HFFc6 (cell line): ENCODE measurements at places on chromosomes 6 and 20. TPM values are rescaled to one million over a fixed set of nuclear protein-coding genes. Genes with fewer than 3 reads are reported as not detected.

DNA sequence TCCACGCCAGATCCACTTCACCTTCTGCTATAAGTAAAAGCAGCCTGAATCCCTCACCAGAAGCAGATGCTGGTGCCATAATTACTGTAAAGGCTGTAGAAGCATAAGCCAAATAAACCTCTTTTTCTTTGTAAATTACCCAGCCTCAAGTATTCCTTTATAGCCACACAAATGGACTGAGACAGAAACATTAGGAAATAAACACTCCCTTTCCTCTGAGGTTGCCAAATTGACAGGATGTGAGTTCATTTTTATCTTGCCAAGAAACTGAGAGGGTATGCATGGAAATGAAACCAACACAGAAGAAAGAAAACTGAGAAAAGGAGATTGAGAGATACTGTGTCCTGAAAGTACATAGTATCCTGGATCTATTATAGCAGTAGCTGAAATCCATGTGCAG lies 481.2 kb downstream of the HAO1 start:
- DNase-seq, result no peak

The TSPO2 gene
- not detected in 3 replicates for total RNA-seq

The TMEM200A gene
- total RNA-seq, result 72.7 and 107 TPM in 2 replicates

The CPXM1 gene
- total RNA-seq, result not detected in 3 replicates

- no peak for DNase-seq
Measured at GRCh38 chr20:51337126-51337805, 205.3 kb downstream of the NFATC2 start.

DNA sequence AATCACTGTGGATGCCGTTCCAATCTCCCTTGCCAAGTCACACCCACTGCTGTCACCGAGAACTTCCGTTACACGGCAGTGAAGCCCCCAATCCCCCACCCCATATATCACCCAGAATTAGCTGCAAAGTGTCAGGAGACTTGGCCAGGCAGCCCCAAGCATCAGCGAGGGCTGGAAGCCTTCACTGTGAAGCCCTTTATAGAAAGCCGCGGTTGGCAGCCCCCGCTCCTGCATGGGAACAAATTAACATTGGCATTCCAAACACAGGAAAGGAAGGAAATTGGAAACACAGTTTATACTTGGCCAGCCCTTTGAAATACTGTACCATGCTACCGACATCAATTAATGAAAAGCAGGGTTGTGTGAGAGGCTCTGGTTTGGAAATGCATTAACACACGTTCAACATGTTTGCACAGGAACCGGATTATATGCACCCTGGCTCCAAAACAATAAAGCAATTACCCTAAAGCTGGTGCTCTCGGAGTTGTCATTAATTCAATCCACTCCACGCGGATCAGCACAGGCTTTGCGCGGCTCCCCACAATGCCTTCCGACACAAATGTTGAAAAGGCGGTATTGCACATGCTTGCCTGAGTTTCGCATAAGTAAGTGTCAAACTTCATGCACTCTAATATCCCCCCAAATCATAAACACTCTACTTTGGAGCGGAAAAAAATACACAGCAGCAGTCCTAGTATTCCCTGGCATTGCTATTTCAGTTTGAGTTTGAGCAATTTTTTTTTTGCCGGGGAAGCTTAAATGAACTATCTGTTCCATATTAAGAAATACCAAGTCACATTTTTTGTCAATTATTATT lies 7.1 kb downstream of the BMP7 start:
- no peak for DNase-seq

The ADGB gene
- total RNA-seq, result not detected in 3 replicates

The CNBD2 gene
- 1.7 to 2.2 TPM (median 2.2 TPM) in 3 replicates for total RNA-seq

GRCh38 chr6:29986179-29986781 lies 43.9 kb downstream of the HLA-A start:
- DNase-seq, result no peak

GRCh38 chr6:149049230-149049629 lies 268.3 kb upstream of the TAB2 start:
- DNase-seq, result peak; percentile 21

DNA sequence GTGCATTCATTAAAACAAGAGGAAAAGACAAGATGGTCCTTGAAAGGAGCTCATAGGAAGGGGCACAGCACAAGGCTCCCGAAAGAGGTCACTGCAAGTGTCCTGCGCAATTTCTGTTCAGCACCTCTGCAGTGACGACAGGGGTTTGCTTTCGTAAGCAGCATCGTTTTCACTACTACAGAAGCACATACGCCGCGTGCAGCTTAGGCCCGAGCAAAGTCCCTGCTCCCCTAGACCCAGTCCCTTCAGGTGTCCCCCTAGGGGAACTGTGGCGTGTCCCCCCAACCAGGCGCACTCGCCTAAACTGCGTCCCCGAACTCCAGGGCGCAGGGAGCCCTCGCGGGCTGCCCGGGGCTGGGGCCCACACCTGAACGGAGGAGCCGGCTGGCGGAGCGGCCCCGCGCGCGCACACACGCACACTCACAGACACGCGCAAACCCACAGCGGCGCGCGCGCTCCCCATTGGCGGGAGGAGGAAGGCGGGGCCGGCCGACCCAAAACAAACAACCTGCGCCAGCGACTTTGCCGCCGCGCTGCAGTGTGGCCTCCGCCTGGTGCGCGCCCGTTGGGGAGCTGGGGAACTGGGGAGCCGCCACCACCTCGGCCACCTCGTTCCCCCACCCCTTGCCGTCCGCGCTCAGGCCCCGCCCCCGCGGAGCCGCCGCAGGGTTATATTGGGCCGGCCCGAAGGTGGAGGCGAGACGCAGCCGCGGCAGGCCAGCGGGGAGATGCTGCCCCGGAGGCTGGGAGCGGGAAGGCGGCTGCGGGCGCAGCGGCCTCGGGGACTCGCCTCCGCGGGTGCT lies at the start of gene FOXQ1:
FOXQ1 (plus strand) TSS at position 699 of the 803 bp plus-strand sequence. CDS start 607 bp downstream, outside the sequence.
- peak; percentile 38 for DNase-seq

GRCh38 chr6:139597771-139598755 lies 223.6 kb upstream of the CITED2 start:
- DNase-seq, result peak; percentile 97

The RAET1E gene
- total RNA-seq, result 0.18 to 0.26 TPM in 2 of 3 replicates, not detected in the other

GRCh38 chr6:45323656-45324224 lies 4.4 kb upstream of the RUNX2 start:
- DNase-seq, result no peak

The SERPINB6 gene
- 112 to 135 TPM (median 124 TPM) in 3 replicates for total RNA-seq

The TMEM14A gene
- 37.7 to 47.4 TPM (median 38.7 TPM) in 3 replicates for total RNA-seq

- DNase-seq, result no peak
Measured at GRCh38 chr20:14958626-14959025, 621.2 kb upstream of the FLRT3 start.

DNA sequence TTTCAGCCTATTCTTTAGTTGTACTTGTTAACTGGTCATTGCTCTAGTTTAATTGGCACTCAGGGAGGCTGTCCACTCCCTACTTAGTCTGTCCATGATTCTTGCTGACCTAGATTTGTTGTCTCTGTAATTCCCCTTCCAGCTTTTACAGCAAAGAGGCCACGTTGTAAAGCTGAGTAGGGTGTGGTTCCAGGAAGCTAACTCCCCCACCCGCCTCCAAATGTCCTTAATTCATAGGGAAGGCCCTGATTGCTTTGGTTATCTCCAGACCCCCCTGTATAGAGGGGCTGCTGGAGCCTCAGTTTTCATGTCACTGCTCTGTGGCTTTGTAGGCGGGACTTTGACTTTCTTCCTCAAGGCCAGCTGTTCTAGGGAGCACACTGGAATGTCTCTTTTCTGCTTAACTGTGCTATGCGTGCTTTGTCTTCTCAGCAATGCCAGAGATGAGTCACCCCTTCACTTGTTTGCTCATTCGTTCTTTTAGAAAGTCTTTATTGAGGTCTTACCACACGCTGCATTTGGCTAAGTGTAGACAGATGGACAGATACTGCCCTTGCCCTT lies 175.1 kb upstream of the JAG1 start:
- DNase-seq, result peak; percentile 48

The ITPR3 gene
- 20.0 to 27.8 TPM (median 26.7 TPM) in 3 replicates for total RNA-seq

- no peak for DNase-seq
Measured at GRCh38 chr20:50350510-50351249, 159.5 kb upstream of the PTPN1 start.

DNA sequence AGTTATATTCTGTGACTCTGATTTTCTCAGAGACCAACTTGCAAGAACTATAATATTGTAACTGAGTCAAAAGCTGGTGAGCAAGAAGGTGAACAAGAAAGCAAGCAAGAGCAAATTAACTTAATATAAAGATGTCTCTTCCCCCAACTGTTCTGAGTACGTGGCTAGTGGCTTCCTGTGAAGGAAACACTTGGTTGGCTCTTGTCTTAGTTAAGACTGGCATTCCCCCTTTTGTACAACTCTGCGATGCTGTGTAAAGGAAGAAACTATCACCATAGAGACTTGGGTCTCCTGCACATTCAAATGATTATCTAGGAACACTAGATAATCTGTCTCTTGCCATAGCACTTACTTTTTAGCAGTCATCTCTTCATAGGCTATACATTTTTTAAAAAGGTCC lies 47.3 kb upstream of the TNFAIP3 start:
- no peak for DNase-seq
